Stomach (tissue), 19 donors: ENCODE measurements at places on chromosomes 6 and 20.

DNA sequence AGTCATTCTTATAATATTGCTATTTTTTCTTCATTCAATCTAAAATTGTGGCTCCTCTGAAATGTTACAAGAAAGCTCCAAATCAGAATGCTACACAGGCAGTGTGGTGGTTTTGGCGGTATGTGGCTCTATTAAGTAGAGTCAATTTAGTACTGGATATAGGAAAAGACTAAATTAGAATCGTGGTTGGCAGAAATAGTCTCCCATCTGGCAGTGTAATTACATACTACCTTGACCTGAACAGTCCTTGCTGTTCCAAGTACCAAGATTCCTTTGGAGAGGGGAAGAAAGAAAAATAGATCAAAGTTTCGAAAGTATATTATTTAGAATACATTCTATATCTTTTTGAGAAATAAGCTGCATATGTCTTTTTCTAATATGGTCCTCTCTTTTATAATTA is 78.2 kb downstream of the C6orf118 start:
- no peak for DNase-seq
- H3K4me3 ChIP-seq: no peak overlapping the region
- H3K27me3 ChIP-seq: no peaks in the 10 kb centered on the region
- H3K36me3 ChIP-seq: no peaks in the 10 kb centered on the region
- no peak overlapping the region for H3K27ac ChIP-seq

GRCh38 chr20:17014756-17015366 is 212.0 kb upstream of the PCSK2 start:
- no peaks in the 10 kb centered on the region for H3K36me3 ChIP-seq
- no peak overlapping the region for H3K4me3 ChIP-seq
- no peak for DNase-seq
- H3K4me1 ChIP-seq: no peaks in the 10 kb centered on the region
- no peak overlapping the region for H3K27ac ChIP-seq

- H3K4me3 ChIP-seq: no peak overlapping the region
- H3K27me3 ChIP-seq: no peaks in the 10 kb centered on the region
- peaks cover 51% of the 10 kb centered on the region for H3K4me1 ChIP-seq
Measured at GRCh38 chr20:49635166-49635565, 67.2 kb upstream of the PTGIS start.

DNA sequence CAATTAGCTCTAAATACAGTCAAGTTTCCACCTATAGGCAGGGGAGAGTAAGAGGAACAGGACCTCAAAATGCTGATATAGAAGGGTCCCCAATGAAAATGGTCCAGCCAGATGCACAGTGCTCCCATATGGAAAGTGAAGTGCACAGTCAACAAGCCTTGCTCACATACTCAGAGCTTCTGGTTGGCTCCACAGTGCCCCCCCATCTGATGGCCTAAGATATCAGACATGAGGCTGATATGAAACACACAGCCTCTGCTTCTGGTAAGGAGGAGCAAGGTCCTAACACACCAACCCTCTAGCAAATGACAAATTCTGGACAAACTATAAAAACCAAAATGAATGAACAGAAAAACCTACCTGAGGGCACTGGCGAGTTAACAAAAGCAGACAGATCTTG is 111.4 kb upstream of the EMILIN3 start:
- H3K27me3 ChIP-seq: no peaks in the 10 kb centered on the region
- no peak overlapping the region for H3K4me3 ChIP-seq
- no peak for DNase-seq
- H3K27ac ChIP-seq: no peak overlapping the region
- peaks cover 44% of the 10 kb centered on the region for H3K36me3 ChIP-seq

DNA sequence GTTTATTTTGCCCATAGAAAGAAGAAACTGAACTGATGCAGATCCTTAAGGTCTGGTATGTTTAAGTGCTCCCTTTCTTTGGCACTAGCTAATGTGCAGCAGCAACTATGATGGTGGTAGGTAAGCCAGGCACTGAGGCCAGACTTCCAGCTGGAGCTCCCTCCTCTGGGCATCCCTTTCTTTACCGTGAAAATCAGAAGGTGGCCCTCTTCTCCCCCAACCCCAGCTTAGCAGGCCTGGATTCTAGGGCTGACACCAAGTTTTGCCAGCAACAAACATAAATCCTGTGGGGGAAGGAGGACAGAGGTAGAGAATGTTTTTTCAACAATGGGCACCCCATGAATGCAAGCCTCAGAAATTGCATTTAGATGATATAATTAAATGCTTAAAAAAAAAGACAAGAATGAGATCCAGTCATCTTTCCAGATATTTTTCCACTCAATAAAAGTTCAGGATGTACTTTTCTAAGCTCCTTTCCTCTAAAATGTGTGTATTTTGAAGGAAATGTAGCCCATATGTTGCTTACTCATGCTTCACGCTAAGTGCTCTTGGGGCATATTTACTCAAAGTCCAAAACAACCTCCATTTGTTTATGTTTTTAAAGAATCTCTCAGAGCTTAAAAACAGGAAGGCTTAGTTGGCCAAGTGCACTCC is 123.9 kb upstream of the NXT1 start:
- no peak for DNase-seq
- no peak overlapping the region for H3K4me3 ChIP-seq
- no peaks in the 10 kb centered on the region for H3K4me1 ChIP-seq
- no peaks in the 10 kb centered on the region for H3K36me3 ChIP-seq
- H3K27ac ChIP-seq: peak overlapping the region; percentile 57

- DNase-seq: no peak
- peaks cover 1% of the 10 kb centered on the region for H3K4me1 ChIP-seq
- H3K27ac ChIP-seq: no peak overlapping the region
- no peaks in the 10 kb centered on the region for H3K27me3 ChIP-seq
- H3K36me3 ChIP-seq: no peaks in the 10 kb centered on the region
- no peak overlapping the region for H3K4me3 ChIP-seq
Measured at GRCh38 chr20:5614506-5614905, 135.7 kb upstream of the SHLD1 start.

GRCh38 chr6:99905209-99906106 is 88.6 kb downstream of the MCHR2 start:
- H3K4me3 ChIP-seq: no peak overlapping the region
- H3K4me1 ChIP-seq: no peaks in the 10 kb centered on the region
- no peaks in the 10 kb centered on the region for H3K36me3 ChIP-seq
- H3K27me3 ChIP-seq: no peaks in the 10 kb centered on the region
- no peak for DNase-seq
- no peak overlapping the region for H3K27ac ChIP-seq

- H3K36me3 ChIP-seq: no peaks in the 10 kb centered on the region
- DNase-seq: no peak
- H3K27me3 ChIP-seq: no peaks in the 10 kb centered on the region
- H3K4me3 ChIP-seq: no peak overlapping the region
- peaks cover 36% of the 10 kb centered on the region for H3K4me1 ChIP-seq
Measured at GRCh38 chr6:35403544-35404442, 48.3 kb upstream of the FANCE start.

DNA sequence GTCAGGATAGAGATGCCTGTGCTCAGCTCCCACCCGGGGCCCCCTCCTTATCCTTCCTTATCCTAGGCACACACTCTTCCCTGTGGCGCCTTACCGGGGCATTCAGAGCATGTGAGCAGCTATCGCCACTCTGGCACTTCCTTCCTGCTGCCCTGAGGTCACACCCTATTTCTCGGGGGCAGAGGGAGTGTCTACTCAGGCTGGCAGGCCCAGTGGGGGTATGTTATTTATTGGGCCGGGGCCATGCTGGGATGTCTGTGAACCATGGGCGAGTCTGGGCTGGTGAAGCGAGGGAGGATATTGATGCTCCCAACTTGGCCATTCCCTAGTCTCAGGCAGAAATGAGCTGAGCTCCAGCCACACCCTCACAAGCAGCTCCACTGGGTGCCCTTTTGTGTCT is 3.9 kb upstream of the LY6G6D start:
- no peak overlapping the region for H3K27ac ChIP-seq
- DNase-seq: peak; percentile 68
- H3K4me3 ChIP-seq: no peak overlapping the region
- no peaks in the 10 kb centered on the region for H3K4me1 ChIP-seq
